ENCODE measurements at places on chromosomes 16 and 17.

DNA sequence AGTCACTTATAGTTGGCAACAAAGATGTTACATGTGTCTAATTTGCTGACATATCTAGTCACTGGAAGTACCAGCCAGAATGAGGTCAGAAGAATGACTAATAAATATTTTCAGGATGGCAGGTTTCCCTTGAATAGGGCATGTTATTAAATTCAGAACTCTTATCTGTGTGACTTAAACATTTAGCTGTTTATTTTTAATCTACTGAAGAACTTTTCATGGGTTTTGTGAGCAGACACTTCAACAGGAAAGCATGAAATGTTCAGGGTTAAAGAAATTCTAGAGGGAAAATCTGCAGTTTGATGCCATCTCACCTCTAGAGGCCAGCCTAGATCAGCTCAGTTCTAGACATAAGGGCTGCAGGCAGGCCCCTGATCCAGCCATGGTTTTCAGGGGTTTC is 13.2 kb downstream of the JPT2 start:
- no peak for DNase-seq

DNA sequence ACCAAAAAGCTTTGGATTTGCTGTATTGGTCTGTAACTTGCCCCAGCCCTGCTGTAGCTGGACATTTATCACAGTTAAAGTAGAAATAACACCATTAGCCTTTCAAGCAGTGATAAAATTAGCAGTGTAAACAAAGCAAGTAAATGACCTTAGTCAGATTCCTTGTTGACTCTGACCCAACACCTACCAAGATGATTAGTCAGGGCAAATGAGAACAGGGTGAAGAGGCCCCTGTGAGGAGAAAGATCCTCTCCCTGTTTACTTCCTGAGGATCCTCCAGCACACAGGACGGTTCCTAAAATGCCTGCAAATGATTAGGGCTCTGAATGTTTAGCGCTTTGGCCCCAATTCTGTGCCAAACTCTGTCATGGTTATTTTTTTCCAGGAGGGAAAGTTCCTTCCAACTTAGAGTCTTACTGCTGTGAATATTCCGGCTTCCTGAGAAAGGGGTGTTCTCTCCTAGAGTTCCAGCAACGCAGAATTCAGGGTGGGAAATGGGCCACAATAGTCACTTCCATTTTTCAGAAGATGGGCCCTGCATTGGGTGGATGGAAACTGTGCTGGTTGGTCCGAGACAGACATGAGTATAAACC is 259.0 kb upstream of the MYOCD start:
- no peak for DNase-seq

- DNase-seq = no peak
These were observed 308 bp downstream of the GTF3C1 start for GRCh38 chr16:27549464-27549745.

- DNase-seq = no peak
These were observed 15.1 kb upstream of the BBS2 start for GRCh38 chr16:56534847-56535383.

GRCh38 chr16:2881783-2882649 is 999 bp upstream of the FLYWCH2 start:
- DNase-seq = peak; percentile 75

DNA sequence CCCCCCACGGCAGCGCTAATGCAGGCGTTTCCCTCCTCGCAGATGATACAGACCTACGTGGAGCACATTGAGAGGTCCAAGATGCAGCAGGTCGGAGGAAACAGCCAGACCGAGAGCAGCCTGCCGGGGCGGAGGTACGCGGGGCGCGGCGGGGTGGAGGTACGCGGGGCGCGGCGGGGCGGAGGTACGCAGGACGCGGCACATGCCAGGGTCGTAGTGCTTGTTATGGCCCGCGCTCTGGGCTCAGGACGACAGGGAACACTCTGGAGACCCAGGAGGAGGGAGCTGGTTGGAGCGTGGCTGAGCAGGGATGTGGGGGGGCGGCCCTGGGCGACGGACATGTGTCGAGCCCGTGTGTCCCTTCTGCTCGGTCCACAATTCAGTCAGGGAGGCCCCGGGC is 23.4 kb downstream of the MAPK8IP3 start:
- DNase-seq = no peak

DNA sequence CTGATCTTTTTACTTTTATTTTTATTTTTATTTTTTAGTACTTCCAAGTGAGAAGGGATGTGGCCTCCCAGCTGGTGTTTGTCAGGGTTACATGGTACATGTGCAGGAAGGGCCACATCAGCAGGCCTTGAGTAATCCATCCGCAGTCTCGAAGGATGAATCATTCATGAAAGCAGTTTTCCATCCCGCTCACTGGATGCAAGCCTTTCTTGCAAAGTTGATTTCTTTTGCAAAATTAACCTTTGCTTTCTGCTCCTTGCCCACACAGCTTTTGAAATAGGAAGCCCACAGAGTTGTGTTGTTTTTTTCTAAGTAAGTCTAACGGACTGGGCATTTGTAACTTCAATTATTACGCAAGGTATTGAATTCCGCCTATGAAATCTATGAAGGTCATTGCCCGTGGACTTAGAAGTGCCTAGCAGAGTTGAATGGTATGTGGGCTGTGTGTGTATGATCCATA is 157.4 kb downstream of the PRKCA start:
- DNase-seq = no peak

DNA sequence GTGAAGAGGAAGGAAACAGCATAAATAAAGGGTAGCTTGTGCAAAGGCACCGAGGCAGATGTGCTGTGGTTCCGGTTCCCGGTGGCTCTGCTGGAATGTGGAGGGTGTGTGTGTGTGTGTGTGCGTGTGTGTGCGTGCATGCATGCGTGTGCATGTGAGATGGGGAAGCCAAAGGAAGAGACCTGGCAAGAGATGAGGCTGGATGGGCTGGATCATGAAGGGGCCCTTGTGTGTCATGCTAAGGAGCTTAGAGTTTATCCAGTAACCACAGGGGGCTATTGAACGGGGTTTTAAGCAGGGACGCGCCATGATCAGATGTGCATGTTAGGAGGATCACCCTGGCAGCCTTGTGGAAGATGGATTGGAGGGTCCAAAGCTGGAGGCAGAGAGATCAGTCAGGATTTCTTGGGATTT is 8.3 kb downstream of the WSCD1 start:
- no peak for DNase-seq

- DNase-seq = no peak
These were observed 1.9 kb downstream of the DUS1L start for GRCh38 chr17:82063424-82064415.

DNA sequence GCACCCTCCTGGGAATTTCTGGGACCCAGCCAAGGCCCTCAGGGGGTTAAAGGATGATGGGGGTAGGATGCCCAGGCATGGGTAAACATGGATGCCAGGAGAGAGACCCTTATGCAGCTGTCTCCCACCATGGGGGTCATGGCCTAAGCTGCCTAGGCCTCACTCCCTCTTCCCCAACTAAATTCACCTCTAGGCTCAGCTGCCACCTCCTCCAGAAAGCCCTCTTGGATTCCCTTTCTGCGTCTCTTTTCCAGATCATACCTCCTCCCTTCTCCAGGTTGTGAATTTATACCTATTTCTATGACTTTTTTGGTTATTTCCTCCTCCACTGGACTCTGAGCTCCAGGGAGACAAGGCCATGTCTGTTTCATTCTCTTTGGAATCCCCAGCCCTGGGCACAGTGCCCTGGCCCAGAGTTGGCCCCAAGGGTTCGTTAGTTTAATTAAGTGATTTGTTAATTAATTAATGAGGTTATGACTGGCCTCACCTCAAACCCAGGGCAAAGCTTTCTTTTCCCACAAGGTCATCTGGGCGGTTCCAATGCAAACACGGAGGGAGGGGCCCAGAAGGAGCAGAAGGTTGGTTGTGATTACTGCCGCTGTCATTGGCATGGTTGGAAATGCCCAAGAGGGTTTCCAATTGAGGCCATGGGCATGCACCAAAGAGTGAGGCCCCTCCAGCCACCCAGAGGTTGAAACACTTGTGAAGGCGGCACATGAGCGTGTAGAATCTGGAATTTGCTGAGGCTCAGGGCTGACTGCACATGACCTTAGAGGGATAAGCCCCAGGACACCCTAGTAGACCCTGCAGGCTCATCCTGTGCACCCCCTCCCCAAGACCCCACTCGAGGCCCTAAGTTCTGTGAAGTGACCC is 6.9 kb upstream of the KRT17 start:
- no peak for DNase-seq

DNA sequence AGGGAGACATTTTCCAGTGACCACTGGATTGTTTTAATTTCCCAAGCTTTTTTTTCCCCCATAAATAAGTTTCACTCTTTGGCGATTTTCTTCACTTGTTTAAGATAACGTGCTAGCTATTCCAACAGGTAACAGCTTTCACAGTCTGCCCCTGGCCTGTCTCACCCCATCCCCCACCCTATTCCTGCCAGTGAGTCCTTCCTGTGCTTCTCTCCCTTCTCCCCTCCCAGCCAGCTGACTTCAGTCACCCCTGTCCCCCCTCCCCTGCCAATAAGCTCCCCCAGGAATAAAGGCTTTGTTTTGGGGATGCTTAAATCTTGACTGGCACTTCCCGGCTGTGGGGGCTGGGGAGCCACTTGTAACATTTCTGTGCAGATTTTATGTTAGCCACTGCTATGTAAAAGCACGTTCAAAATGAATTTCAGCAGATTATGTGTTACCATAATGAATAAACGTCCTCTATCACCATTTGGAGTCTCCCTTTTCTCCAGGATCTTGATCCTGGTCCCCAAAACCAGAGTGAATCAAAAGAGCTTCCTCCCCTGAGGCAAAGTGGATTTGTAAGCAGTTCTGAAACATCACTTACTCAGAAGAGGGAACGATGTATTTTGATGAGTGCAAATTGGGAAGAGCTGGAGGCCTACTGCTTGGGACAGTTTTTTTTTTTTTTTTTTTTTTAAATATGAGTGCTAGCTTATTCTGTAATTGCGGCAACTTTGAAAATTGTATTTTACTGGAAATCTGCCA is 58.2 kb downstream of the IGF2BP1 start:
- DNase-seq = no peak

GRCh38 chr17:80805032-80805751 is 186.4 kb upstream of the CHMP6 start:
- DNase-seq = peak; percentile 40

DNA sequence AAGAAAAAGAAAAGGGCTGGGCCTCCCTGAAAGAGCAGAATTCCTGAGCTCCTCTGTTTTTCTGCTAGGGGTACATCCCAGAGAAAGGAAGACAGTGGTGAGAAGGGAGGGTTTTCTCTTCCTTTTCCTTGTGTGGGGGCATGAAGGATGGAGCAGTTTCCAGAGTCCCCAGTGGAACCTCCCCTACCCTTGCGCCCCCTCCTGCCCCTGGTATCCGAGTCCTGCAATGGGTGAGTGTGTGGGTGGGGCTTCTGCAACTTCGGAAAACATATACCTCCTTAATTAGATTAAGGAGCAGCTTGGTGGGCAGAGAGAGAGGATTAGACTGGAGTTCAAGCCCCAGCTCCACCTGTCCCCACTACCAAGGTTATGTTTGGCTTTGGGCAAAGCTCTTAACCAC is 5.4 kb upstream of the GIP start:
- DNase-seq = no peak

GRCh38 chr17:42852351-42852750 is 1.4 kb downstream of the AOC3 start:
- DNase-seq = no peak

GRCh38 chr17:59890720-59891119 is 2.0 kb downstream of the TUBD1 start:
- DNase-seq = no peak

GRCh38 chr17:76491271-76492122 is 9.7 kb downstream of the RHBDF2 start:
- DNase-seq = no peak

DNA sequence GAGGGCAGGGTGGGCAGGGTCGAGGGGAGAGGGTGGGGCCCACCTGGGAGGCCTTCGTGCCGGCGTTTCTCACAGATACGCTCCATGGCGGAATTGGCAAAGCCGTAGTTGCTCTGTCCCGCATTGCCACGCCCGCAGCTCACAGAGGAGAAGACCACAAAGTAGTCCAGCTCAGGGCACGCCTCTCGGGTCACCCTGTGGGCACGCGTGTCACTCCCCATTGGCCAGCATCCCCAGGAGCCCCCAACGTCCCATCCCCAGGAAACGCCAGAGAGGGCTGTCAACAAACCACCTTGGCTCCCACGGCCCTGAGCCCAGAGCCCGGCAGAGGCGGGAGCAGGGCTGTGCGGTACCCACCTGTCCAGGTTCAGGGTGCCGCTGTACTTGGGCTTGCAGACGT is 16.1 kb downstream of the FASN start:
- no peak for DNase-seq

- DNase-seq = no peak
These were observed 78.8 kb upstream of the ANKFN1 start for GRCh38 chr17:56074361-56074890.

GRCh38 chr17:19935169-19935568 is 42.5 kb downstream of the AKAP10 start:
- DNase-seq = no peak

- DNase-seq = no peak
These were observed 8.8 kb downstream of the MLYCD start for GRCh38 chr16:83907631-83908250.

DNA sequence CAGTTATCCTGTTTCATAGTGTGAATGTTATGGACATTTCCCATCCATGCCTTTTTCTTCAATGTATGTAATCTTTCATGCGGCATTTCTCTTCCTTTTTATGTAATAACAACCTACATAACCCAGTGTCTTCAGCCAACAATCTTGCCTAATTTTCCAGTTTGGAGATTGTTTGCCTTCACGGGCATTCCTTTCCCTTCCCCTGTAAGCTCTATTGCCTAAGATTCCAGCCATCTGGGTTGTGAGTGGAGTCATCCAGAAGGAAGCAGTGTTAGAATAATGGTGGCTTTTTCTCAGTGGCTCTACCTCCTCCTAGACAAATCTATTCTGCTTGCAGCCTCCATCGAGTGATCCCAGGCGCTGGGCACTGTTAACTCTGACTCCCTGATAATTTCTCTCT is 22.3 kb downstream of the SYCE1L start:
- no peak for DNase-seq

DNA sequence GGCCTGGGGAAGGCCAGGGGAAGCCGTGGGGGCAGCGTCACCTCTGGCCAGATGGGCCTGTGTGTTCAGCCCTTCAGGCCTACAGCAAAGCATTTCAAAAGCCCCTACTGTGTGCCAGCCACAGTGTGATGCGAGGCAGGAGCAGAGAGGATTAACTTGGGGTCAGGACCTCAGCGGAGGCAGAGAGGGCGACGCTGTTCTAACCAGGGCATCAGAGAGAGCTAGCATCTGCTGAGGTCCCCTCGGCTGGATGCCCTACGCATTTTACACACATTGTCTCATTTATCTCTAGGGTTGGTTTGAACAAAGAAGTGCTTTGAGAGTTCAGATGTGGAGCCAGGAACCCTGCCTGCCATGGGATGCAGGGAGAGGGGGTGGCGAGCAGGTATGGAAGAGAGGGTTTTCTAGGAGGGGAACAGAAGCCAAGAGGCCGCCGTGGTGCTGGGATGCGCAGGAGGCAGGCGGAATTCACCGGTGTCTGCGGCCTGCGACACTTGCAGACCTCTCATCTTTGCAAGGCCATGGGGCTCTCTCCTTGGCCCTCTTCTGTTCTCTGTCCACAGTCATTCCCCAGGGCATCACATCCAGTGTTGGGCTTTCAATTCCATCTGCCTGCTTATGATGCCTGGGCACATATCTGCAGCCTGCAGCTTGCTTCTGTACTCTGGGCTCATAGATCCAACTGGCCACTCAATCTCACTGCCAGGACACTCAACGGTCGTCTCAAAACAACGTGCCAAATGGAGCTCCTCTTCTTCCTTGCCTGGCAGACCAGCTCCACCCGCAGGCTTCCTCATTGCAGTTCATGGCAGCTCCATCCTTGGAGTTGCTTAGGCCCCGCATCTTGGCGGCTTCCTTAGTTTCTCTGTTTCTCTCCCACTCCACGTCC is 8.1 kb upstream of the NKD1 start:
- no peak for DNase-seq

GRCh38 chr16:12337871-12338655 is 361.5 kb downstream of the SNX29 start:
- DNase-seq = no peak

Measured in ascending aorta (tissue), 2 donors.